ENCODE measurements at places on chromosomes 2 and 18.

DNA sequence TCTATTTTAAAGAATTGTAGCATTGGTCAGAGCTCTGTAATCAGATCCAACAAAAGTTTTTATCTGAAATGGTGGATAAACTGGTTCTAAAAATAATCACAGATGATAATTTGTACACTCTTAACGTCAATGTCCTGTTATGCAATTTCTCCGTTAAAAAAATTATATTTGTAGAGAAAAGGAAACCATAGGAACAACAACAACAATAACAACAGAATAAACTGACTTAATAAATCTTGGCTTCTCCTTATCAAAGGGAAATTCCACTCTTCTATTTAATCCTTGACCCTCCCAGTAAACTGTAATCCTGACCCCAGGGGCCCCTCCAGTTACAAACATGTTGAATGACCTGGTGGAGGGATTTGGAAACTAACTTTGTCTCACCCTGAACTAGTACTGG, 78.6 kb upstream of the ZFP36L2 start:
- no peak for DNase-seq

- no peak for DNase-seq
Measured at GRCh38 chr2:27097341-27097740, 10.8 kb downstream of the KHK start.

DNA sequence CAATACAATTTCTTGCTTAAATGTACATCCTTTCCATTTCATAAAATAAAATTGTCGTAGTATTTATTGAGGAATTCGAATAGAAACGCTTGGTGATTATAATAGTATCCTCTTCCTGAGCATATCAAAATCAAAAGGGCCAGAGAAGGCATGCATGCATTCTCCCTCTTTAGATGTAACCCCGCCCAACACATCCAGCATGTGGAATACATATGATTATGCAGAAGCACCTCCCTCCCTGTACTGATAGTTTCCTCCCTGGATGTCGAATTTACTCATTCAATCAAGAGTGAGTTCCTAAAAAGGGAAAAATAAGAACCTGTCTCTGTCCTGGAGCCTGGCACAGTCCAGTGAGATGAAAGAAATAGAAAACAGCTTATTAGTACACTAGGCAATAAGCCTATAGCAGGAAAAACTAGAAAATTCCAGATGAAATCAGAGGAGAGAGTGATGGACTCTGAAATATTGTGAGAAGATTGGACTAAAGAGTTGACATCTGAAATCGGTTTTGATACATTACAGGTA, 262.9 kb downstream of the RDH14 start:
- DNase-seq: no peak

DNA sequence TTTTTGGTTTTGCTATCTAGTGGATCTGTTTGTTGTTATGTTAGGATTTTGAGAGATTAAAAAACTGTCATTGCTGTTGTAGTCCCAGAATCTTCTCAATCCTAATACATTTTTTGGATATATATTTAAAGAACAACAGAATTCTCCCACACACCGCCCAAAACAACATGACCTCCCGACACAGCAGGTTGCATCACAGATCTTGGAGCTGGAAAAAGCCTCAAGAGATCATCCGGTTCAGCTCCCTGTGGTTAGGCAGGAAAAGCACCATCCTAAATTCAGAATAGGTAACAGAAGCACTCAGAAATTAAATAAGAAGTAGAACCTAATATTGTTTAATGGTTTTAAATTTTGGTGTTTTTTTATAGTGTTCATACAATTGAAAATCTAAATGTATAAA, 251.4 kb upstream of the STON1 start:
- DNase-seq: no peak

- no peak for DNase-seq
Measured at GRCh38 chr18:46398625-46399024, 258.4 kb downstream of the LOXHD1 start.

GRCh38 chr2:48768669-48769068, 13.1 kb upstream of the LHCGR start:
- no peak for DNase-seq

- DNase-seq: no peak
Measured at GRCh38 chr2:156687715-156688114, 251.5 kb downstream of the GPD2 start.

- no peak for DNase-seq
Measured at GRCh38 chr2:171702781-171703556, 15.7 kb downstream of the DYNC1I2 start.

DNA sequence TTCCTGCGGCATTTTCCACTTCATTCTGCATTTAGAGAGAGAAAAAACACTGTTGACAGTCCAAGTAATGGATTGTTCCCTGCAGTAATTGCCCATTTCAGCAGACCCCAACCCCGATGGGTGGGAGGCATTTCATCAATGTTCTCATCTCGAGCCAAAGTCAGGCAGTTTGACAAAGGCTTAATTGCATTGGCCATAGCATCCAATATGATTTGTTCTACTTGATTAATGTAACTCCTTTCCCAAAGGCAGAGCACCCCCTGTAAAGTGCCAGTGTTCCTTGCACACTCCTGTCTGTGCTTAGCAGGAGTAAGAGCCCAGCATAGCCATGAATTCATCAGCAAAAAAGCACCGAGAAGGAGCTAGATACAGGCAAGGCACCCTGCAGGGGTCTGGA, 174.4 kb downstream of the SEPTIN10 start:
- DNase-seq: no peak

DNA sequence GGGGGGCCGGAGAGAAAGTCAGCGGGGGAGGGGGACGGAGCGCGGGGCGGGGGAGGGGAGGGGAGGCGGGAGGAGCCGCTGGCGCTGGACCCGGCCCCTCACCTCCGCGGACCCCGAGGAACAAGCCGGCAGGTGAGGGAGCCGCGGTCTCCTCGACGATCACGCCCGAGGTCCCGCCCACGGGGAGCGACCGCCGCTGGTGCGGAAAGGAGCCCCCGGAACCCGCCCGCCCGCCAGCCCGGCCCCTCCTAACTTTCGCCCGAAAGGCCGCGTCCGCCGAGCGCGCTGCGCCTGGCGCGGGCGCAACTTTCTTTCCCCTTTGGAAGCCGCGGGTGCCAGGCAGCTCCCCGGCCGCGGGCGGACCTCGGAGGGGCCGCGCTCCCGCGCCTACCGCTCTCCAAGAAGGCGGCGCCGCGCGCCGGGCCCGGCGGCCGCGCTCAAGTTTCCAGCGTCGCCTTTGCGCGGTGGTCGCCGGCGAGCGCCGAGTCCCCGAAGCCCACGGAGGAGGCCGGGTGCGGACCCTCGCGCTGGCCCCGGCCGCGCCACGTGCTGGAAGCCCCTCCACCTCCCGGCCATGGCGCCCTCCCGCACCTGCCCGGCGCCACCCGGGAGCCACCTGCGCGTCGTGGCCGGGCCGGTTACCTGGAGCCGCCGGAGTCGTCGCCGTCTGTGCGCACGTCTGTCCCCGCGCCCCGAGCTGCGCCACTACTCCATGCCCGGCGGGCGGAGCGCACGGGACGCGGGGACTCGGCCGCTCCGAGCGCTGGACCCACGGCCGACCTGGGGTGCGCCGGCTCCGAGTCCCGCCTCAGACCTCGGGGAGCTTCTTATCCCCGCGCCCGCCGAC, at the start of gene ALKAL2:
TSS of gene ALKAL2 (minus strand) at position 181 of the 847 bp plus-strand sequence. CDS start 256 bp downstream, outside the sequence.
- DNase-seq: no peak

DNA sequence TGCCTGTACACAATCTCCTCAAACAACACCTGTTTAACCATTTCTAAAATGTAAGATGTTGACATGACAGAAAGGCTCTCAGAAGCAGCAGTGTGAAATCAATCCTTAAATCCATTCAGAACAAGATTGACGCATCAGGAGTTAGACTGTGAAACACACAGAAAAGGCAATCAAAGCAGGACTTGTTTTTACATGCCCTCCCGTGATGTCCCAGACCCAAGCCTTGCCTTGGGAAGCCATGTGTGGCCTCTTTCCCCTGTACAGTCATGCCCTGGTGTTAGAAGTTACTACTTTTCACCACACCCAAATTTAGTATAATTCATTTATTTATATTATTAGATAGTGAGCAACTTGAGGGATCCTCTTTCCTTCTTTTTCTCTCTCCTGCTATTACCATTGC, 115.7 kb downstream of the NCKAP5 start:
- no peak for DNase-seq

- DNase-seq: no peak
Measured at GRCh38 chr18:50143294-50143693, 51.7 kb downstream of the MYO5B start.

DNA sequence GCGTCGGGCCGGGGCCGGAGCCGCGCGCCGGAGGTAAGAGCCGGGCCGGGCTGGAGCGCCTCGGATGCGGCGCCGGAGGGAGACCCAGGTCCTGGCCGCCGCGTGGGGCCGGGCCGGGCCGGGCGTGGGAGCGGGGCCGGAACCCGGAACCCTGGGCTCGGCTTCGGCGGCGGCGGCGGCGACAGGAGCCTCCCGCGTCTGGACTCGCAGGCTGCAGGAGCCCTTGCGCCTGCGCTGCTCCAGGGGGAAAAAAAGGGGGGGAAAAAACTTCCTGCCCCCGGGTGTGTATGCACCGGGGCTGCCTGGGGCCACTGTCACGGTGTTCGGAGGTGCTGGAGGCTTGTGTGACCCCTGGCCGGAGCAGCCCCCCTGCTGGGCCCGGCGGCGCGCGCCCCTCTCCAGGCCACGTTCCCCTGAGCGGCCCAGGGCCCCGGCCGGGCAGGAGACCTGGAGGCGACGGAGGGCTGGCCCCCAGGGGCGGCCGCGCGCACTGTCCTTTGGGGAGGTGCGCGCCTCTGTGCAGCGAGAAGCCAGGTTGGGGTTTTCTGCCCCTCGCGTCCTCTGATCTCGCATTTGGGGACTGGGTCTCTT, 864 bp downstream of the KLHL29 start:
- DNase-seq: no peak

GRCh38 chr18:63210521-63210920, 109.0 kb downstream of the BCL2 start:
- DNase-seq: no peak

- no peak for DNase-seq
Measured at GRCh38 chr18:41396861-41397260, 558.2 kb upstream of the PIK3C3 start.

GRCh38 chr2:48849770-48850169, 94.2 kb upstream of the LHCGR start:
- DNase-seq: no peak

- DNase-seq: no peak
Measured at GRCh38 chr18:11729556-11729955, 40.5 kb downstream of the GNAL start.

- no peak for DNase-seq
Measured at GRCh38 chr2:217051416-217051815, 191.6 kb upstream of the TNP1 start.

DNA sequence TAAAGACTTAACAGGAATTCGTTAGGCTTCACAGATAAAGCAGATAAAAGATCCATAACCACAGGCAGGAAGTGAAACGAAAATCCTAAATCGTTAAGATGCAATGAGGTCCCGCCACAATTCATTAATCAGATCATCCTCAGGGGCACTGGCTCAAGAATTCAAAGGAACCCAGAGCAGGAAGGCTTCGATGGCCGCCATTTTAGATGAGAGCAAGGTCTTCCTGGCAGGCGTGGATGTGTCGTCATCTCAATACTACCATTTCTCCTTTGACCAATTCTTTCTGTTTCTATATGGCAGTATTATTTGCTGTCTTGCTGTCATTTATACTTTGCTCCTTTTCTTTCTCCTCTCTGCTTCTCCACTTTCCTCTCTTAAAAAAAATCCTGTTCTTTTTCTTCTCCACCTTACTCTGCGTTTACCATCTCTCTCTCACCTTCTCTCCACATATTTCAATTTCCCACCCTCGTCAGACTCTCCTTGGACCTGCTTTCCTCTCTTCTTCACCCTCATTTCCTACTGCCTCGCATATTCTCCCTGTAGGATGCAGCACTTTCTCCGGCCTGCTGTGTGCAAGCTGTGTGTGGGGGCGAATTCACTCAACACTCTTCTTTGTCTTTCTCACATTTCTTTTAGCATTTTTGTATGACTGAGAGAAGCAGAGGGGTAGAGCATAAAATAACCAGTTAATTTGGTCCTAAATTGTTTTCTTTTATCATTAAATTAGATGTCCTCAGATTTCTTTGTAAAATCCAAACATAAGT, 35.1 kb upstream of the LHCGR start:
- no peak for DNase-seq

DNA sequence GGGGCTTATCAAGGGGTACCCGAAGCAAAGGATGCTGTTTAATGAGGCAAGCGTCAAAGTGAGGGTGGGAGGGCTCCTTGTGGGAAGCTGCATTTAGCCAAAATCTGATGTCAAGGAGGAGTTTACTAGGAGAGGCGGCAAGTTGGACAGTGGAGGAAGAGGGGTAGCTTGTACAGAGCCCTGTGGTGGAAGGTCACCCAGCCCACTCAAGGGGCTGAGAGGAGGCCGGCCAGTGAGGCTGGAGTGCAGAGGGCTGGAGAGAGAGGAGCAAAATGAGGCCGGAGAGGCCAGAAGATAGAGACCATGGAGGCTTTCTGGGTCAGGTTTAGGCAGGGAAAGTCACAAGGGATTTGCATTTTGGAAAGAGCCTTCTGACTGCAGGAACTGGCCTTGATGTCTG, 49.5 kb downstream of the ASB1 start:
- DNase-seq: no peak

DNA sequence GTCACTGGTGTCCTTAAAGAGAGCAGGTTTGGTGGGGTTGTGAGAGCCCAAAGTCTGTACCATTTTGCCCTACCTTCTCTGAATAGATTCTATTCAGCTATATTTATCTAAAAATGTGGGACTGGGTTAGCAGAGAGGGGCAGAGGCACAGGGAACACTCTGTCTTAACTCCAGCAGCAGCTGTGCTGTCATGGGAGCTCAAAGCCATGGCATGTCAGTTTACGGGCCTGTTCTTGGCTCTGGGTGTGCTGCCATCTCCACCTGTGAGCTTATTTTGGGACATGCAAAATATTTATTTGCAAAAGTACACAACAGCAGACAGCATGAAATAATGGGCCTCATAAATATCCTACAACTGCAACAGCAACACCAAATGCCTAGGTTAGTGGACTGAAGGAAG, 129.6 kb upstream of the KCTD1 start:
- DNase-seq: no peak

GRCh38 chr18:78996741-78997490, 17.3 kb downstream of the SALL3 start:
- no peak for DNase-seq

DNA sequence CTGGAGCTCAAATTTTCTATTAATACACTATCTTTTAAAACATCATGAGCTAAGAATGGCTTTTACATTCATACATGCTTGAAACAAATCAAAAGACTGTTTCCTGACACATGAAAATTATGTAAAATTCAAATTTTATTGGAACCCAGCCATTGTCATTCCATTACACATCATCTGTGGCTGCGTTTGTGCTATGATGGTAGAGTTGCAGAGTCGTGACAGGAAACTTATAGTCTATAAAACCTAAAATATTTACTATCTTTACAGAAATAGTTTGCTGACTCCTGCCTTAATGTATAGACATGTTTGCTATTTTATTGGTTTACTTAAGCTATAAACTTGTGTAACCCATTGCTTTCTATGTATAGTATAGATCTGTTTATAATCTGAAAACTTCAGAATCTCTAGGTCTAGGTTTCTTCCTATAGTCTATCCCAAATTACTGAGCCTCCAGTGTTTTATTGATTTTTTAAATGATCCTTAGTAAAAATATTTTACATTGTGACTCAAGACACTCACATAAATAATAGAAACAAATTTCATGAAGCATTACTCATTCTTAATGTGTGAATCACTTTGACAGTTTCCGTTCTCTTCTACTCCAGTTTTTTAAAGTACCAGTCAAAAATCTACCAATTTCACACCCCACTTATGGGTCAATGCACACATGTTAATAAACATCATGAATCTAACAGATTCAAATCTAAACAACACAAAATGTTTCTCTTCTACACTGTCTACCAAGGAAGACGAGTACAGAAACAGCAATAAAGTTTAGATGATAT, 26.4 kb upstream of the MRPL19 start:
- no peak for DNase-seq

GRCh38 chr2:144947709-144948037, 427.8 kb upstream of the ZEB2 start:
- DNase-seq: no peak

All from GOT3 (cell line).